ENCODE measurements at places on chromosomes 16 and 17. TPM values are rescaled to one million over a fixed set of nuclear protein-coding genes. Genes with fewer than 3 reads are reported as not detected.

DNA sequence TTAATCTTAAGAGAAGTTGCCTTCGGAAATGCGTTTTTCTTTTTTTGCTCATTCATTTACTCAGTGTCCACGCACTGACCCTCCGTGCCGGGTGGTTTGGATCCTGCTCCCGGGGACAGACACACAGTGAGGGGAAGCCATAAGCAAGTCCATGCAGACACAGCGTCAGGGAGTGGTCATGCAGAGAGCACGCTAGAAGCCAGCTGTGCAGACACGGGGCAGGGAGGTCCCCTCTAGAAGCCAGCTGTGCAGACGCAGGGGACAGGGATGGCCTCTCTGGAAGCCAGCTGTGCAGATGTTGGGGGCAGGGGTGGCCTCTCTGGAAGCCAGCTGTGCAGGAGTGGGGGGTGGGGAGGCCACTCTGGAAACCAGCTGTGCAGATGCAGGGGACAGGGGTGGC lies 4.8 kb downstream of the GAA start:
- DNase-seq, result no peak

- no peak for DNase-seq
Observed at GRCh38 chr16:7517496-7517895, 184.9 kb downstream of the RBFOX1 start.

DNA sequence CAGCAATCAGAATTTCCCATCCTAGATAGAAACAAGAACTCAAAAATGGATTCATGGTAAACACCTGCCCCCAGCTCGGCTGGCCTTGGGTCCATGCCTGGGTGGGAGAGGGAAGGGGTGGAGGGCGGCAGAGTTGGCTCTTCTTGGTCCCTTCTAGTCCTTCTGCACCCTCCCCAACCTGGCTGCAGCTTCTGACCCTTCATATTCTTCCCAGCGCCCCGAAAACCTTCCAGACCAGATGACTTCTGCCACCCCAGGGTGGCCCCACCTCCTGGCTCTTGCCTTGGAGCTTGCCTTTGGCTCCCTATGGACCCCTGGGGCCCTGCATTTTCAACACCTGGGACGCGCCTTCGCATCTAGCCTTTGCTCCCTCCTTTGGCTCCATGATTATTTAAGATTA lies 5.4 kb upstream of the GJD3 start:
- DNase-seq, result no peak

DNA sequence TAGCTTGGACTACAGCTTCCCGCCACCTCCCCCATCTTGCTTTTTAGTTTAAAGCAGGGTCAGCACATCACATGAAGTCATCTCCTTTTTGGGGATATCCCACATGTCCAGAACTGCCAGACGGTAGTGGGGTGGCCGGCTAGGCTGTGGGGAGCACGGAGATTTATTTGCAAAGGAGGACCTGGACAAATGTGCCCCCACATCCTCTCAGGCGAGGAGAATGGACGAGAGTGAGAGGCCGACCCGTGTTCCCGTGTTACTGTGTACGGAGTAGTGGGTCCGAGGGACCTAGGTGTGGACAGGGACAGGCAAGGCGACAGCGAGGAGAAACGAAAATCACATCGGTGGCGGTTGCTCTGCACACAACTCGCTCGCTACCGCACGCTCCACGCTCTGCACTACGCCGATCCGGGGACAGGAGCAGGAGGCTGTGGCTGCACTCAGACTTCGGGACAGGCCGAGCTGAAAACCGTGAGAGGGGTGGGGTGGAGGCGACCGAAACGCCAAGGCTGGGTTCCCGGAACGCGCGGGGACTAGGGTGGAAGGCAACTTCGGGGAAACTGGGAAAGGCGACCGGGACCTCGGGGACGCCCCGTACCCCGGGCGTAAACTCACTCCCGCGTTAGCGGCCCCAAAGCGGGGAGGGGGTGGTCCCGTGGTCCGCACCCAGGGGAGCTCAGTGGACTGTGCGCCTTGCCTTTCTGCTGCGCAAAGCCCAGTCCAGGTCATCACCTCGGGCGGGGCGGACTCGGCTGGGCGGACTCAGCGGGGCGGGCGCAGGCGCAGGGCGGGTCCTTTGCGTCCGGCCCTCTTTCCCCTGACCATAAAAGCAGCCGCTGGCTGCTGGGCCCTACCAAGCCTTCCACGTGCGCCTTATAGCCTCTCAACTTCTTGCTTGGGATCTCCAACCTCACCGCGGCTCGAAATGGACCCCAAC lies at the start of gene MT1A:
TSS of gene MT1A (plus strand) at position 853 of the 937 bp plus-strand sequence. CDS start at position 926, 73 bp downstream.
- peak; percentile 79 for DNase-seq

DNA sequence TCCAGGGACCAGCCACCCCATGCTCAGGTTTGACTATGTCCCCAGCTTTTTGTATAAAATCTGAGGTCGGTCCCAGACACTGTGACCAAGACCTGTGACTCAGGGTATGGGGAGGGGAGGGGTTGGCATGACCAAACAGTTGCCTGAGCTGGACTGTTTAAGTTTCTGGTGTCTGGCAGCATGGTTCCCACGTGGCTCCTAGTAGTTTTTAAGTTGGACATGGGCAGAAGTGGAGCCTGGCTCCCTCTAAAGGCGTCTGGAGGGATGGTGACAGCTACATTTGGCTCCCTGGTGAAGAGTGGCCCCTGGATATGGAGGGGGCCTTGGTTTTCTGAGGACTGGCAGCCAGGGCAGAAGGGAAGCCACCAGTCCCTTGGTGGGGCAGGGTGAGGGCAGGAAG lies 7.9 kb downstream of the SMCR8 start:
- no peak for DNase-seq

DNA sequence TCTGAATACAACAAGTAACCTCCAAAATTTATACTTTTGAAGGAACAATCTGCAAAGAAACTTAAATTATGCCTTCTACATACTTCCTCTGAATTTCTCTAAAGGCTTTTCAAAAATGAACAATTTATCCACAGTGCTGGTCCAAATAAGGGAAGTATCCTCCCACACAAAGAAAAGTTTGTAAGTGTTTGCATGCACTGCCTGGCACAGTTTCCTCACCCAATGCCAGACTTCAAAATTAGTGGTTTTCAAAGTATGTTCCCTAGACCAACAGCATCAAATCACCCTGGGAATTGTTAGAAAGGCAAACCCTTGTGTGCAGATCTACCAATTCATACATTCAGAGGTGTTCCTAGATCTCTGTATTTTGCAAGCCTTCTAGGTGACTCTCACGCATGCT lies 82.5 kb downstream of the PCTP start:
- DNase-seq, result no peak

GRCh38 chr17:37546302-37546701 lies 56.6 kb downstream of the DUSP14 start:
- DNase-seq, result no peak

DNA sequence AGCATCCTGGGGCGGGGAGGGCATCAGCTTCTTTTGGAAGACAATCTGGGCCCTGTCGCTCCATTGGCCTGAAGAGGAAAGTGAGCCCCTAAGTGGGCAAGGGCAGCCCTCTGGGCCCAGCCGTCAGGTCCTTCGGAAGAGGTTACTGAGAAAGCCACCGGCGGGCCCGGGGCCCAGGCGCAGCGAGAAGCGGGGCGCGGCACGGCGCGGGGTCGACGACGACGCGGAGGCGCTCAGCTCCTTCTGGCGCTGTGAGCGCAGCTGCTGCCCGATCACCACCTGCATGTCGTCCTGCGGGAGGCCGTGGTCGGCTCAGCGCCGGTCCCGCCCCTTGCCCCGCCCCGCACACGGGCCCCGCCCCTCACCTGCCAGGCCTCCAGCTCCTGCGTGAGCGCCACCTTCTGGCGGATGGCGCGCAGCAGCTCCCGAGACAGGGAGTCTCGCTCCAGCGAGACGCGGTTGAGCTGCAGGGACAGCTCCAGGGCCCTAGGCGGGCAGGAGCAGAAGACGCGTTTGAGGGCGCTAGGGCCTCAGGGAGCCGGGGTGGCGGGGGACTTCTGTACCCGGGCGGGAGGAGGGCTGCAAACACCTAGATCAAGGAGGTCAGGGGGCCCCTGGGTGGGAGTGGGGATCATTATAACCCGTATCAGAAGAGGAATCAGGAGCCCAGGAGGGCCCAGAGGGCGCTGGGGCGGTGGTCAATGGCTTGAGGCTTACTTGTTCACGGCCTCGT lies 4.3 kb downstream of the THOC6 start:
- peak; percentile 92 for DNase-seq

GRCh38 chr17:56596691-56597494 lies 3.4 kb downstream of the NOG start:
- DNase-seq, result peak; percentile 67

- DNase-seq, result no peak
Observed at GRCh38 chr17:40440166-40440565, 3.1 kb upstream of the IGFBP4 start.

- no peak for DNase-seq
Observed at GRCh38 chr16:80971819-80972218, 34.9 kb downstream of the CMC2 start.

DNA sequence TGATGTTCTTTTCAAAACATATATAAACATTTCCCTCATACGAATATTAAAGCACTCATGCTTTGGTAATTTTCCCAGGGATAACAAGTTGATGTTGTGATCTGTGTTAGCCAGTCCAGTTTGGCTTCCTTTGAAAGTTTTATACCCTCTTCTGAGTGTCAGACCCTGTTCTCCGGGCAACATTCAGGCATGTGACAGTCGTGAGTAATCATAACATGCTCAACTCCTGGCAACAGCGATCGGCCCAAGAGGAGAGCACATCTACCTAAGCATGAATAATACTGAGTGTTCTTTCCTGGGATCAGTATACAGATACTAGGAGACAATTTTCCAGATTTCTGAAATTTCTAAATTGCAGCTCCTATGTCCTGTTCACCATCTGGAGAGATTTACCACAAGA lies 1086.4 kb downstream of the CDH8 start:
- no peak for DNase-seq

DNA sequence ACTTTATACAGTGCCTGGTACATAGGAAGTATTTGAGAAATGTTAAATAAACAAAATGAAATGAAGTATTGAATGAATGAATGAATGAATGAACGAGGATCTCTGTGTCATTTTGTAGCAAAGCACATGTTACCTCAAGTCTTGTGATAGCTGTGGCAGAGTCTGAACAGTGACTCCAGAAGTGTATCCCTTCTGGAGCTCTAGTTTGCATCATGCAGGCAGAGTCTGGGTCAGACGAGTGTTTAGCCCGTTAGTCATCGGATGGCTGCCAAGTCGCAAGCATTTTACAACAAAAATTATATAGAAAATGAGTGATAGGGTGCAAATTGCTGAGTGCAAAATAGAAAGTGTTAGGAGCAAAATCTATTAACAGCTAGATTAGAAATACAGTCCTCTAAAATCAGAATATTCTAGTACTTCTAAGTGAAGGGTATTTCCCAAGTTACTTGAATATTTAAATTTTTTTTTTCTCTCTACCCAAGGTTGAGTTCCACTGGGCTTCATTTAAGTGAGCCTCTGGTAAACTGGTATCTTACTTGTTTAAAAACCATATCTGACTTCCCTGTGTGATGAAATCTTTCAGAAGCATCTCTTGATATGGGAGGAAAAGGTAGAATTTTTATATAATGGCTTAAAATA lies 113.3 kb downstream of the FTO start:
- no peak for DNase-seq

GRCh38 chr16:3846595-3847091 lies 33.9 kb downstream of the CREBBP start:
- no peak for DNase-seq

DNA sequence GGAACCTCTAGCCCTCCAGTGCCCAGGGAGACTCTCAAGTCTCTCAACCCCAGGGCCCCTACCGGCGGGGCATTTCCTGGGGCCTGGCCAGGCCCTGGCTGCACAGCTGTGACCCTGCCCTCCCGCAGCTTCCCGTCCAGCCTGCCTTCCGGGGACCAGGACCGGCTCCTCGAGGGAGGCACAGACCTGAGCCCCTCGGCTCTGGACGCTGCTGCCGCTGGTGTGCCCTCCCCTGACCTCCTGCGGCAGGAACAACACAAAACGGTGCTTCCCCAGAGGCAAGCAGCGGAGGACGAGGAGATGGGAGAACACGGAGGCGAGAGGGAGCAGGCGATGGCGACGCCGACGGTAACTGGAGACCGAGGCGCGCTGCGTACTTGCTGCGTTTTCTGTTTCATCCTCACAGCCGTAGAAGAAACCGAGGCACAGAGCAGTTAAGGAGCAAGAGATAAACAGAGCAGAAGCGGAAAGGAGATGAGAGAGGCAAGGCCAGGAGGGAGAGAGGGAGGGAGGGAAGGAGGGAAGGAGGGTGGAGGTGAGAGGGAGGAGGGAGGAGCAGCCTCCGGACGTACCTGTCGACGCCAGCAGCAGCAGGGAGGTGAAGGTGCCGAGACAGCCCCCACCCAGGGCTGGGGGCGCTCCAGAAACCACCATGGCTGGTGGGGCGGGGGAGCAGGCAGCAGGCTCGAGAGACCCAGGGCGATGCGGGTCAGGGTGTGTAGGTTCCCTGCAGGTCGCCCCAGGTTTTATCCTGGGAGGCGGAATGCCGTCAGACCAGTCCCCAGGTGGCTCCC lies at the start of gene PRSS22:
TSS of gene PRSS22 (minus strand) at position 720 of the 794 bp plus-strand sequence. CDS start at position 654, 66 bp downstream.
- peak; percentile 80 for DNase-seq

- DNase-seq, result no peak
Observed at GRCh38 chr17:74690409-74690825, 22.3 kb downstream of the CD300LF start.

The EVPLL gene
- polyA plus RNA-seq, result 0.18 TPM

The P2RX5 gene
- 7.4 TPM for polyA plus RNA-seq

The CNGB1 gene
- not detected for polyA plus RNA-seq

The MLKL gene
- 5.1 TPM for polyA plus RNA-seq

The GDPD1 gene
- polyA plus RNA-seq, result 7.8 TPM

The RAB26 gene
- 11.6 TPM for polyA plus RNA-seq

The SMIM5 gene
- not detected for polyA plus RNA-seq

The SLFN14 gene
- polyA plus RNA-seq, result not detected

The VMO1 gene
- polyA plus RNA-seq, result 0.40 TPM

The MPV17L gene
- polyA plus RNA-seq, result 3.2 TPM

The SHISA9 gene
- 7.5 TPM for polyA plus RNA-seq

The JPH3 gene
- 8.4 TPM for polyA plus RNA-seq

The TVP23A gene
- polyA plus RNA-seq, result 3.3 TPM

The KRT20 gene
- polyA plus RNA-seq, result not detected

The FAM83G gene
- 8.5 TPM for polyA plus RNA-seq

The GGT6 gene
- polyA plus RNA-seq, result not detected

The FA2H gene
- polyA plus RNA-seq, result 3.8 TPM

All from GM23338 (cell line).